ENCODE measurements at places on chromosomes 6 and 20.

DNA sequence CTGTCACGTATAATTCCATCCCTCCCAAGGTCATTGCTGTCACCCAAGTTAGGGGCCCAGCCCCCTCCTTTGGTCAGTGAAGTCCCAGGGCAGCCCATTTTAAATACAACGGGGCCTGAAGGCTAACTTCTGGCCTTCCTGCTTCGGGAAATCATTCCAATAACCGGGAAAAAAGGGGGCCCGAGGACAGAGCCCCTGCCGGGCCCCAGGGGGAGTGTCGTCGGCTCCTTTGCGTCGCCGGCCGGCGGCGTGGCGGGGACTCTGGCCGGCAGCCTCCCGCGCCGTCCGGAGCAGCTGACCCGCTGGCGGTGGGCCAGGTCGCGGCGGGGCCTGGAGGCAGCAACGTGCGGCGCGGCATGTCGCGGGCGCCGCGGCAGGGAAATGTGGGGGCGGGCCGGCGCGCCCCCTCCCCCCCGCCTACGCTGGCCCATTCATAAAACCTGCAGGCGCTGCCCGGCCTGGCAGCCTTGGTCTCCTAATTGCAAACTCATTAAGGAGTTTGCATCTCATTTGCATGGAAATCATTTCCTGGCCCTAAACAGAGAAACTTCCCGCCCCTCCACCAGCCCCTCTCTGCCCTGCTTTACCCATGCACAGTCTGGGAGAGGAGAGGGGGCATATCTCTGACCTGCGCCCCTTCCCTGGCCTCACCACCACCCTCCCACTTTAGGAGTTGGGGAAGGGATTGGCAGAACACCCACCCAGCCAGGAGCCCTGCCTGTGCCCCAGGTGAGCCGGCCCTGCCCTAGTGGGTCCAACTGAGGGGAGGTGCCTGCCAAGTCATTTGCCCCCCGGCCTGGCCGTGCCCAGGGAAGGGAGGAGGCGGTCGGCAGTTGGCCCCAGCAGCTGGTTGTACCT lies 50.7 kb downstream of the MRPL14 start:
- peak; percentile 16 for DNase-seq

DNA sequence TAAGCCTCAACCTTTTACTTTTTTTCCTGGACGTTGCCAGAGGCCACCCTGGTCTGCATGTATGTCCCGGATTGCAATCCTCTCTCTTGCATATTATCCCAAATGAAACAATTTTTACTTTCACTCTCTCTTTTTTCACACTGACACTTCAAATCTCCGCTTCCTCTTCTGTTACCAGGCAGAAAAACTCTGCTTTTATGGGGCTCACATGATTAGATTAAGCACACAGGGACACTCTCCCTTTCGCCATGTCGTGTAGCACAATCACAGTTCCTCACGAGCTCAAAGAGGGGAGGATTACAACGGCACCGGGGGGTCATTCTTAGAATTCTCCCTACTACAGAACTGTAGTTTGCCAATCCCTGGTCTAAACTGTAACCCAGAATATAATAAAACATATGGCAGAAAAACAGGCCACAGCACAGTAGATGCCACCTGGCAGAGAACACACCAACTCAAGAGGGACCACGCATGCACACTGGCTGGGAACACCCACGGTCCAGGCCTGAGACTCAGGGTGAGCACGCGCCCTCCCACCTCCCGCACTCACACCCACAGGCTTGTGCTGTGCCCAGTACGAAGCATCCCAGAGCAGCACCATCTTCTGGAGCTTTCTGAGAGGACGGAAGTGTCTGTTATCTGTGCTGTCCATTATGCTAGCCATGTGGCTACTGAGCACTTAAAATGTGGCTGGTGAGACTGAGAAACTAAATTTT lies 288.7 kb downstream of the KIF16B start:
- no peak for DNase-seq

- no peak for DNase-seq
These were observed 150.6 kb upstream of the AFDN start for GRCh38 chr6:167676000-167676665.

- no peak for DNase-seq
These were observed 32.3 kb downstream of the IRF4 start for GRCh38 chr6:423799-424345.

GRCh38 chr6:141482796-141483597 lies 649.7 kb upstream of the GJE1 start:
- no peak for DNase-seq

GRCh38 chr6:14975471-14975817 lies 270.4 kb upstream of the JARID2 start:
- no peak for DNase-seq

DNA sequence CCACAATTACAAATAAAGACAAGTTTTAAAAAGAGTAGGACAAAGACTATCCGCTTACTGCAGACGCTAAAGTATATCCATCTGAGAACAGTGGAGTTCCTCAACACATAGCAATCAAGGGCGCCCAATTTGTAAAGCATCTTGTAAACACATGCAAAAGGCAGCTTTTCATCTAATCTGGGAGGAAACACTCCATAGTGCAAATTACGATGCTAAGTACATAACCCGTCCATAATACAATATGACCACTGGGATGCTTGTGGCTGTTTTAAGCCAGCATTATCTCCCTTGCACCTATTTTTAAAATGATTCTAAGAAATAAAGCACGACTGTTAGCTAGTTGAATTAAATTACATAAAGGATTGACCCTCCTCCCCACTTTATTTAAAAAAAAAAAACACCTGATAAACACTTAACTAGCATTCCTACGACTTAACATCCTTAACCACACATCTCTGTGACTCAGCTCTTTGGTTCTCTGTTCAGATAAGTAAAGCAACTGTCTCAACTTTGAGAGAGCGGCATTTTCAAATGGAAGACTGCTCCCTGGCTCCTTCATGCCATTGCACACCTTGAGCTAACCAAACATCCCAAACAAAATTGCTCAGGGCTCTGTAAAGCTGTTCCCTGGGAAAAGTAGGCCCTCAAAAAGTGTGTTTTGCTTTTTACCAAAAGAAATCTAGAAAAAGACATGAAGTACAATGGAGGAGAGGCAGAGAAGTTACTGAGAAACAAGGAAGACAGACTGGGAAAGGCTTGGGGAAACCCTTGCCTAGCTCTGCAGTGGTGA lies 14.2 kb downstream of the SLC22A23 start:
- DNase-seq = no peak

DNA sequence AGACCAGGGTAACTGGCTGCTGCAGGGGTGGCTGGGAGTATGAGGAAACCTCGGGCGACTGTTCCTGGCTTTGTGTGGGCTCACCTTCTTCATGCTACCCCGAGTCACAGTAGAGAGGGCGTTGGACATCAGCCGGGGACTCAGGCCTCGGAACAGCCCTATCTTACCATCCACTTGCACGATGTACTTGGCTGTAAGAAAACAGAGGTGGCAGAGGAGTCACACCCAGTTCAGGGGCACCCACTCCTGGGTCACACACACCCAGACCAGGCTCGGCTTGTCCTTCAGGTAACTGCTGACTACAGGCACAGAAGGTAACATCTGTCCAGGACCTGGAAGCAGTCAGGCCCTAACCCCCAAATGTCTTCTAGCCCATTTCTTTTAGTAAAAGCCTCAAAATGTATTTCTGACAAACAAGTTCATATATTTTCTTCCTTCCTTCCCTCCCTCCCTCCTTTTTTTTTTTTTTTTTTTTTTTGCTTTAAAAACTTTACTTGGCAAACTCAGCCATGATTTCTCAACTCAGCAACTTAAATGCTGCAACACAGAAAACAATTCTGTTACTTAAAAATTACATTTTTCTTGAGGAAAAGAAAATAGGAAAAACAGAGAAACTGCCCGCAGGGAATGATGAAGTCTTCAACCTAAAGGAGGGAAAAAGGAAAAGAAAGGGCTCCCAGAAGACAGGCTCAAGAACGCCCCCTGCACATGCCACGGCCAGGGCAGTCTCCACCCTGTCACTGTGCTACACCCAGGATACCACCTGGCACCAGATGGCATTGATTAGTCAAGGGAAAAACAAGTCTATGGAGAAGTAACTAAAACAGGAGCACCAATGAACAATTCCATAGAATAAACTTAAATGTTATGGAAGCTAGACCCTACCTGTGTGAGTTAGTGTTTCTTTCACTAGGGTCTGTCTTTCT lies 7.3 kb downstream of the MTCH1 start:
- no peak for DNase-seq

GRCh38 chr6:4264601-4265000 lies 129.2 kb upstream of the ECI2 start:
- DNase-seq = no peak

DNA sequence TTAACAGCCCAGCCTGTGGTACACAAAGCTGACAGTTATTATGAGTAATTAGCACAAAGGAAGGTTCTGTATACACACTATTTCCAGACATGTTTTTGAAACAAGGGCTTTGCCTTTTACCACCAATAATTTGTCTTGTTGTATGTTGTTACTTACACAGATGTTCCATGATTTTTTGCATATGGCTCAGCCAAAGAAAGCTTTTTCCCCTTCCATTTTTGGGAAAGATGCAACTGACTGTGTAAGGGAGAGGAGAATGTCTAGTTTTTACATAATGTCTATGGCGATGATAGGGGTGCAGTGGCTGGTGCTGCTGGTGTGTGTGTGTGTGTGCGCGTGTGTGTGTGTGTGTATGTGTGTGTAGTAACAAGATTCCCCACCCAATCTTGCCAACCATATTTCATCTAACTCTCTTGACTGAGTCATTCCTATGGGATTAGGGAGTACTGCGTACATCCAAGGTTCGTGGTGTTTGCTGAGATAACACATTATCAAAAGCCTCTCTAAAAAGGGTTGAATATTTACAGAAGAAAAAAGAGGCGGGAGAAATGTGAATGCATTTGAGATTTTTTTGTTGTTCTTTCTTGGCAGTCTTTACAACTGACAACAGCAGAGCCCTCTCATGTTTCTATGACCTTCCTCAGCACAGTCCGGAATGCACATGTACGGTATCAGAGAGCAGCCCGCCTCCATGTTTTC lies 192.2 kb downstream of the GMPR start:
- DNase-seq = no peak

Data from stimulated activated CD4-positive, alpha-beta T cell treated with anti-CD3 and anti-CD28 coated beads, Interleukin-15, amount 100 ng/mL, for 24 hours (primary cell).